ENCODE measurements at places on chromosomes 12 and 14.

- no peak for DNase-seq
These were observed 30.4 kb upstream of the BEGAIN start for GRCh38 chr14:100617410-100618317.

- DNase-seq = no peak
These were observed 4.8 kb downstream of the TOGARAM1 start for GRCh38 chr14:44966601-44967336.

GRCh38 chr12:75487308-75487707 lies 6.8 kb downstream of the GLIPR1 start:
- no peak for DNase-seq

DNA sequence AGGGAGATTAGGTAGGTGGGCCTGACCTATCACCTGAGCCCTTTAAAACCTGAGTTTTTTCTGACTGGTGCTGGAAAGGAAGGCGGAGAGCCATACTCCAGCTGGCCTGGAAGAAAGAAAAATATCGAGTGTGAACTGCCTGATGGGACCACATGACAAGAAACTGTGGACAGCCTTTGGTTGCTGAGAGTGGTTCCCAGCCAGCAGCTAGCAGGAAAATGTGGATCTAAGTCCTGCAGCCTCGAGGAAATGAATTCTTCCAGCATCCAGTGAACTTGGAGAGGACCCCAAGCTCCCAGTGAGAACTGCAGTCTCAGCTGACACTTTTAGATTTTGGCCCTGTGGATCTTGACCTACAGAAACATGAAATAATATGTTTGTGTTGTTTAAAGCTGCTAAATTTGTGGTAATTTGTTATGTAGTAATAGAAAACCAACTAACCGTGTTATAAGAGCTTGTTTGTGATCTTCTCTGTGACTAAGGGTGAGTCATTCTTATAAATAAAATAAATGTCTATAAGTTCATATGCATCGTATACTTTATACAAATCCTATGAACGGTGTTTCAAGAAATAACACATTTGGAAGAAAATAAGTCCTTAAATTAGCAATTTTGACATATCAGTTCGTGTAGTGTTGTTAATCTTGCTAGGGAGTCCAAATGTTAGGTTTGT lies 359.6 kb downstream of the BMP4 start:
- DNase-seq = no peak

DNA sequence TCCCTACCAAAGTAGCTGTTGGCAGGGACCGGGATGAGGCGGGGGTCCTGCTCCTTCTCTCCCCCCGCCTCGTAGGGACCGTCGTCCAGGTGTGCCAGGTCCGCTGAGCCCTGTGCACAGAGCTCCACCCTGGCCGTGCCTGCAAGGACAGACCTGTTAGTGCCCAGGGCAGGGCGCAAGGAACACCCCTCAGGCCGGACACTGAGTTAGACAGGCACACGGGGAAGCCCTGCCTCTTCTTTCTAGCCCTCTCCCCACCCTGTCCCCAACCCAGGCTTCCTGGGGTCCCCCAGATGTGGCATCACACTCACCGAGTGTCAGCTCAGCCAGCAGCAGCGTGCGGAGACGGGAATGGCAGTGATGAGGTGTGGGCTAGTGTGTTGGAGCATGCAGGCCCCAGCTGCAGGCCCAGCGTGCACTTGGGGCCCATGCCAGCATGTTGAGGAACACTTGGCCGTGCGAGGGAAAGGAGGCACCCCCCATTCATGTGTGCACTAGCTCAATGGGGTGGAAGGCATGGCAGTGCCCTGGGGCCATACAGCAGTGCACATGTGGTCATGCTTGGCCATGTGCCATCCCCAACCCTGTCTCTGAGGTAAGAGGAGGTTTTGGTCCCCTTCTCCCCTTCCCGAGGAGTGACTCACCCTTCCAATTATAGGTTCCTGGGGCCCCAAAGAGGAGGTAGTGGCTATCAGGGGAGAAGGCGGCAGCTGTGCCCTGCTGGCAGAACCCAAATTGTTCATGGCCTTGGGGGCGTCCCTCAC lies 7.3 kb downstream of the ITGA7 start:
- DNase-seq = peak; percentile 39

DNA sequence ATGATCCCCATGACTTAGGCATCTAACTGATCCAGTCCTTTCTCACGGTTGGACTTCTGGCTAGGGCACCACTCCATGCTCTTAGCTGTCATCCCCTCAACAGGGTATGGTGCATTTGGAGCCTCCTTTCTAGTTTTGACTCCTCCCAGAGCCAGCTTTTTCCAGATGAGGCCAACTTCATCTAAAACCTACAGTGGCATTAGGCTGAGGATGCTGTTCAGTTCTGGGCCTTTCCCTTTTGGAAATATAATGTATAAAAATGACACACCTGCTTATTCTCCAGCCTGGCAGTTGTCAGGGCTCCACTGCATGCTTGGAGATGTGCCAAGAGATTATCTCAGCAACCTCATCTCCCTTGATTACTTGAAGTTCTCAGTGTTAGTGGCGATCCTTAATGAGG lies 239.7 kb downstream of the EMP1 start:
- no peak for DNase-seq

GRCh38 chr14:79256380-79256779 lies 954.9 kb downstream of the DIO2 start:
- DNase-seq = no peak

GRCh38 chr14:21768116-21768874 lies 94.7 kb upstream of the OR4E1 start:
- DNase-seq = peak; percentile 25

DNA sequence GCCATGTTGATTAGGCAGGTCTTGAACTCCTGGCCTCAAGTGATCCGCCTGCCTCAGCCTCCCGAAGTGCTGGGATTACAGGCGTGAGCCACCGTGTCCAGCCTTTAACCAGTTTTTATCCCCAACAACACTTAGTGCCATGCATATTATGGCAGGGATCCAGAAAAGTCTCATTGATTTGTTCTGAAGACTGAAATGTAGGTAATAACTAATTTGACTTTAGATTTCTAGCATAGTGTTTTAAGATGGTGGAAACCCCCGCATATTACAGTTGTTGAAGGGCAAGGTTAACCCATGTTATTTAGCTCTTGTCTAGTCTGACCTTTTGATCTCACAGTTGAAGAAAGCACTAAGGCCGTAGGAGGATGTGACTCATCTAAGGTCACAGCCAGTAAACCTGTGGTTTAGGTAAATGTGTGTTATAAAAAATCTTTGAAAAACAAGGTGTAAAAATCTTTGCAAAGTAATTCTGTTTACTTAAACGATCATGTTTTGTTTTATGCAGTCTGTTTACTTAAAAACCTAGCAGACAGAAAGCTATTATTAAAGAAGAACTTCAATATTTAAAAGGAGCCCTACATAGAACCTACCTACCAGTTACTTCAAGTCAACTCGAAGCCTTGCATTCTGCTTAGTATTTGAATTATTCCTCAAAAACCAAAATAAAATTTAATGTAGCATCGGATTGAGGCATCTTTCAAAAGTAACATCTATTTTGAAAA lies 24.8 kb downstream of the BICDL1 start:
- peak; percentile 14 for DNase-seq

GRCh38 chr14:48333221-48333920 lies 658.0 kb upstream of the MDGA2 start:
- no peak for DNase-seq

GRCh38 chr14:75156901-75157300 lies 19.5 kb downstream of the TMED10 start:
- no peak for DNase-seq

- DNase-seq = no peak
These were observed 51.5 kb downstream of the PSMA6 start for GRCh38 chr14:35343702-35344101.

- no peak for DNase-seq
These were observed 97.2 kb upstream of the TMEM260 start for GRCh38 chr14:56482310-56482911.

DNA sequence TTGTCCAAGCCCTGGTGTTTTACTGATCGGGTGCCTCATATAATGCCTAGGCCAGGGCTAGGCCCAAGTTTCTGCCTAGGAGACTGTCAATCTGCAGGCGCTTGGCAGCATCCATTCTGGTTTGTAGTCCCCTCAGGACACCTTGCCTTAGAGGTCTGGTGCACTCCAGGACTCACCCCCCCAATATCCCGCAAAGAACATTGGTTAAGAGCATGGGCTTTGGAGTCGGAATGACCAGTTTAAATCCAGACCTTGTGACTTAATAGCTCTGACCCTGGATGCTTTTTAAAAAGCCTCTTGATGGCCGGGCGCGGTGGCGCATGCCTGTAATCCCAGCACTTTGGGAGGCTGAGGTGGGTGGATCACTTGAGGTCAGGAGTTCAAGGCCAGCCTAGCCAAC lies 60.0 kb downstream of the GALNT16 start:
- no peak for DNase-seq

- DNase-seq = no peak
These were observed 278.9 kb upstream of the CRY1 start for GRCh38 chr12:107372229-107372658.

GRCh38 chr12:1185460-1186182 lies 194.6 kb downstream of the ERC1 start:
- no peak for DNase-seq

DNA sequence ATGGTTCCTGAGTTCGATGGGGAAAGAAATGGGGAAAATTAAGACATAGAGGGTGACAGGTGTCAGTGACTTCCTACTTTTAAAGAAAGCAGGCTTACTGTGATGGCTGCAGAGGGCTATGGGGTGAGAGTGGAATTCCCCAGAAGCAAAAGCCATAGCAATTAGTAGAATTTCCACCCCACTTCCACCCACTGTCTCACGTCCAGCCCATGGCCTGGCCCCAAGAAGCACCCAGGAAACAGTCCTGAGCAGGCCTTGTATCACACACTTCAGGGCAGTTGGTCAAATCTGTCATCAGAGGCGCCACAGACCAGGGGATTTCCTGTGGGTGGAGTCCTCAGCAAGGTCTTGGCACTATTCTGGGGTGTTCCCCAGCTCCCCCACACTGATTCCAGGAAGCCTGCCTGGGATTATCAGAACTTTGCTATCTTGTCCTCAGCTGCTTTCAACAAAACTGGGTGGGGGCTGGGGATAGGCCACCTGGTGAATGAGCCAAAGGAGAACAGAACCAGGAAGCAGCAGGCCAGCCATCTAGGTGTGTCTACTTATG lies 120.1 kb upstream of the CCND2 start:
- no peak for DNase-seq

GRCh38 chr12:54936736-54937135 lies 47.8 kb downstream of the TESPA1 start:
- no peak for DNase-seq

- no peak for DNase-seq
These were observed 705.1 kb downstream of the MED13L start for GRCh38 chr12:115572440-115572839.

- DNase-seq = no peak
These were observed 231.4 kb upstream of the RTL1 start for GRCh38 chr14:101134851-101135433.

DNA sequence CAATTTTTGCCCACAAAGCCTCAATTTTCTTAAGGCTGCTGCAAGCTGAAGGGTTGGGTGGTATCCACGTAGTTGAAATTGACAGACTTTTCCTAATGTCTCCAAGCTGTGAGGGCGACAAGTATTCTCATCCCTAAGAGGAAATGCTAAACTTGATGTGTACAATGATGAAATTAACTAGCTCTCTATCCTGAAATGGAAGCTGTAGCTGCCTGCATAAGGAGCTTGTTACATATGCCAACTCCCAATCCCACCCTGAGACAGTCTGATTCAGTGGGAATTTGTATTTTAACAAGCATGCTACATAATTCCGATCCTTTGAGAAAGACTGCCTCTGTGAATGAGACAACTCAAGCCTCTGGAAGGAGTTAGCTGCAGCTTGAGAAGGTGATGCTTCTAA lies 45.7 kb upstream of the MDM1 start:
- DNase-seq = no peak

DNA sequence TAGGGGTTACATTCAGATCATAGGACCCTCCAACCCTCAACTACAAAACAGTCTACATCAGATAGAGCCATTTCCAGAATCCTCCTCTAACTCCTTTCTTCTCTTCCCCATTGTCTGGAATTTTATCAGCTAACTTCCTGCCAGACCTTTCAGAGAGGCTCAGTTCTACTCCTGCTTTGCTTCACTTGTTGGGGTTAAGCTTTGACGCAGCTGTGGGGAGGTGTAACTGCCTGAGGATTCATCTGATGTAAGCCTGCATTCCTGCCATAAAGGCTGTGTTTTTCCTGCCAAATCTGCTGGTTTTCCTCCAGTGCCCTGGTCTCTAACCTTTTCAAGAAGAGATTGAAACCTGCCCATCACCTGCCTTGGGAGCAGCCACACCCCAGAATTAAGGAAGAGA lies 16.9 kb downstream of the DHRS2 start:
- DNase-seq = peak; percentile 32

GRCh38 chr14:94112513-94113063 lies 2.1 kb downstream of the IFI27 start:
- DNase-seq = no peak

GRCh38 chr12:42854826-42855225 lies 265.3 kb upstream of the PRICKLE1 start:
- no peak for DNase-seq

DNA sequence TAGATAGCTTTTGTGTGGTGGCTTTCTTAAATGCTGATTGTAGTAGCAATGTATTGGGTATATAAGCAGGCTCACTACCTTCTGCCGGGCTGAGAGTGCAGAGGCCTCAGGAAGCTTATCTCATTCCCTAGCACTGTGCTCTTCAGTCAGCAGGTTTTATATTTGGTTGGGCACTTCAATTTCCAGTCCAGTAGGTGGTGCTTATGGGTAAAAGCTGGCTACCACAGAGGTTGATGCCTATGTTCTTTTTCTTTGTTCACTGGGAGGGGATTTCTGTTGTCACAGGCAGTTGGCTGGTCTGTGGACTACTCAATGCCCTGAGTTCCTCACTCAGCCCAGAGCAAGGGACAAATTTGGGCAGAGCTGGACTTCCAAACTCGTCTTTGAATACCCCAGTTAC lies 43.0 kb upstream of the GLIPR1 start:
- DNase-seq = no peak

DNA sequence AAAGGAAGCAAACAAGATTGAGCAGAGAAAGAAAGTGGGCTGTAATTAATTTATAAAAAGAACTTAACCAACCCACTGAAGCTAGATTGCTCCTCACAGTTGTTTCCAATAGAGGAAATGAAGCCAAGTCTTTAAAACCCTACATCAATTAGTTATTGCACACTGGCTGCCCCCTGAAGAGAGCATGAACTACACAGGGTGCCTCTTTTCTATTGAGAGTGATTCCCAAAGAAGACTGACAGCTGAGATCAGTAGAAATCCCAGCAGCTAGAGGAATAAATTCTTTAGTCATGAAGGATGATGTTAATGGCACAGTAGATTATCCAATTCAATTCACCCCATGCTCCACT lies 8.6 kb upstream of the USP15 start:
- DNase-seq = no peak

- DNase-seq = peak; percentile 11
These were observed 1.2 kb downstream of the PRMT8 start for GRCh38 chr12:3491938-3492792.

Measured in foreskin keratinocyte (primary cell).